Stimulated activated CD8-positive, alpha-beta memory T cell treated with anti-CD3 and anti-CD28 coated beads, Interleukin-4, amount 100 ng/mL, for 24 hours (primary cell): ENCODE measurements at places on chromosomes 5 and 9.

GRCh38 chr5:160457252-160457651, 35.6 kb downstream of the PTTG1 start:
- no peak for DNase-seq

DNA sequence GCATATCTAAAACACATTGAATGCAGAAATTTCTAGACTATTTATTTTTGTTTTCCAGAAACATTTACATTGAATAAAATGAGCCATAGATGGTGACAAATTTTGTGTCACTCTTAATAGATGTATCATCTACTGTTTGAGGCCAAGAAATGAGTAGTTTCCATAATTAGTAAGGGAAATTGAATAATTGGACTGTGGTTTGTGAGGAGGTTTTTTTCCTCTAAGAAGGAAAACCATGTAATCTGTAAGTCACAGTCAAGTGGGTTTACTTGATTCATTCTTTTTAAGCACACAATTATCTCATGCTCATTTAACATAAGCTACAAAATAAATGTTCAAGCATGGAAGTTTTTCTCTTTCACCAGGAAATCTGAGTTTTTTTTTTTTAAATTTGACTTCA, 876.4 kb downstream of the NR2F1-AS1 start:
- DNase-seq: no peak

GRCh38 chr5:82072138-82072537, 100.3 kb downstream of the ATG10 start:
- DNase-seq: no peak

DNA sequence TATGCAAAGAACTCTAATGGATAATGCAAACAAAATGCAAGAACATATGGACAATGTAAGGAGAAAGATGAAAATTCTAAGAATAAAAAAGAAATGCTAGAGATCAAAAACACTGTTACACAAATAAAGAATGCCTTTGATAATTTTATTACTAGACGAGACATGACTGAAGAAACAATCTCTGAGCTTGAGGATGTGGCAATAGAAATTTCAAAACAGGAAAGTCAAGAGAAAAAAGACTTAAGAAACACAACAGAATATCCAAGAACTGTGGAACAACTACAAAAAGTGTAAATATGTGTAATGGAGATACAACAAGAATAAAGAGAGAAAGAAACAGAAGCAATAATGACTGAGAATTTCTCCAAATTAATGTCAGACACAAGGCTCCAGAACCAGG, 140.5 kb upstream of the ACOT12 start:
- DNase-seq: no peak

DNA sequence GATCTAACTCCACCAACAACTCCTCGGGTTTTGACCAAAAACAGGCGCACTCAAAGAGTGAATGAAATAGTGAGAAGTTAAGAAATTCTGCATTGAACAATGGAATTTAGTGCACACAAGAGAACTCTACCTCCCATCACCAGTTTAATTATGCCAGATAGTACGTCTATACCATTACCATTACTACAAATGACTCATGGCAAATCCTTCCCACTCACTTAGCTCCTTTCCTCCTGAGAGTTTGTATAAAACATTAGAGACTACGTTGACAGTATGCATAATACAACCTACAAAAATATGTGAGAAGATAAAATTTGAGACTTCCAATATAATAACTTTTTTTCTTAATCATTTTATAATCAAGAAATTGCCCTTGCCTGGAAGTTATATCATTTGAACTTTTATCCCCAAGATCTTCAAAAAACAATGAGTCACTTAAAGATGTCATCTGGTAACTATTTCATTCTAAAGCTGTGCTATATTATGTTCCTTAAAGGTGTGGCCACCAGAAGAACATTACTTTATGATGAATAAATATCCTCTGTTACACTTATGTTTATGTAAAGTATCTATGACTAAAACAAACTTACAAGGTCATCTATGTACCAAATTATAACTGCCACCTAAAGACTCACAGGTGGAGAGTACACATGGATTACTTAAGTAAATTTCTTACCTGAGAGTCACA, 297.9 kb upstream of the PTGER4 start:
- no peak for DNase-seq

DNA sequence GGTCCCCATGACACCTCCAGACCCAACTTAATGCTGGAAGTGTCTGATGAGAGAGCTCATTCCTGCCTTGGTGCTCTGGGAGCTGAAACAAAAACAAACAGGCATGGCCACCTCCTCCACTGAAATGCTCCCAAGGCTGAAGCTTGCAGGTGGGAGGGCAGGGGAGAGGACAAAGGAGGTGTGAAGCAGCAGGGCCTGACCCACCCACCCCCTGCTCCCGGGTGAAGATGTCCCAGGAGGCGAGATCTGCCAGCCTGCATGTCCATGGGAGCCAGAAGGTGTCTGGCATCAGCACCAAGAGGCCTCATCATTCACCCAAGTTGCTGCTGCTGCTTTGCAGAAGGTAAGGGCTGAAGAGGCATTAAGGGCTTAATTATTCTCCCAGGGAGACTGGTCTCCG, 4.2 kb upstream of the CCIN start:
- no peak for DNase-seq

DNA sequence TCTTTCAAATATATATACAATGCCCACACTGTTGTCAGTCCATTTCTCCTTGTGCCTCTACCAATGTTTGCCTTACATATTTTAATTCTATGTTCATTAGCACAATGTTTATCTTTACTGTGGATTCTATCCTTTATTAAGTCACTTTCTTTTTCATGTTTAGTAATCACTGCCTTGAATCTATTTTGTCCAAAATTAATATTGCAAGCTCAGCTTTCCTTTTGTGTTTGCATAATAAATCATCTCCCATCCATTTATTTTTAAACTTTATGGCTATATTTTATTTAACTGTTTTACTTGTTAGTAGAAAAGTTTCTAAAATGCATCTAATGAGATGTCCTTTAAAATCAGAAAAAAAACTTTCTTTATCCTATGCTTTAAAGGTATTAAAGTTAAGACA, 126.8 kb upstream of the ACOT12 start:
- DNase-seq: no peak

DNA sequence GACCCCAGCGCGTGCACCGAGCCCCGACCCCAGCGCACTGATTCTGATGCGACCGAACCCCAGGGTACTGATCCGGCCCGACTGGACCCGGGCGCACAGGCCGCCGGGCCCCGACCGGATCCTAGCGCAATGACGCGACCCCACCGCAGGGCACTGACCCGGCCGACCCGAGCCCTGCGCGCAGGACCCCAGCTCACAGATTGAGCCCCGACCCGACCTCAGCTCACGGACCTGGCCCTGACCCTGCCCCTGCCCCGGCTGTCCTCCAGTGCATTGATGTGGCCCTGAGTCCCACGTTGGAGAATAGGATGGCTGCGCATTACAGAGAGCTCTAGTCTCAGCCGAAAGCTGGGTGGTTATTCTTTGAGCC, 438 bp downstream of the TRIP13 start:
- no peak for DNase-seq

DNA sequence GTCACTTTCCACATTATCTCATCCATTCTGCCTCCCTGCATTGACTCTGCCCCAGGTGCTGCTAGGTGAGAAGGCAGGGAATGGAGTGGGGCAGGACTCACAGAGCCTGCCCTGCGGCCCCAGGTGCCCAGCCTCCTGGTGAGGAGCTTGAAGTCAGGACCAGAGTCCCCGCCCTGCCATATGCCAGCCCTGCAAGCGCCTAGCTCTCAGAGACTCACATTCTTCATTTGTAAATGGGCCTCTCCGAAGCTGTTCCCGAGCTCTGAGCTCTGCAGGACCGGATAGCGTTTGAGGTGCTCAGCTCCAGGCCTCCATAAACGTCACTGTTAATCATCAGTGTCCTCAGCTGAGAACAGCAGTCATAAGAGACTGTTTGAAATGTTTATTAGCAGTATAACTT, 75.1 kb upstream of the STXBP1 start:
- no peak for DNase-seq

DNA sequence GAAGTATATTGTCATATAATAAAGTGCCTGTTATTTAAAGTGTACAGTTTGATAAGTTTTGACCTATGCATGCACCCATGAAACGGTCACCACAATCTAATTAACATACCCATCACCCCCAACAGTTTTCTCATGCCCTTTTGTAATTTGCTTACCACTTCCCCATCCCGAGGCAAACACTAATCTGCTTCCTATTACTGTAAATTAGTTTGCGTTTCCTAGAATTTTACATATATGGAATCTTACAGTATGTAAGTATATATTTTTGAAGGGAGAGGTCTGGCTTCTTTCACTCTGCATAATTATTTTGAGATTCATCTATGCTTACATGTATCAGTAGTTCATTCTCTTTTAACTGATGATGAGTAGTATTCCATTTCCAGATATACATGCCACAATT, 56.5 kb downstream of the AMBP start:
- DNase-seq: no peak

DNA sequence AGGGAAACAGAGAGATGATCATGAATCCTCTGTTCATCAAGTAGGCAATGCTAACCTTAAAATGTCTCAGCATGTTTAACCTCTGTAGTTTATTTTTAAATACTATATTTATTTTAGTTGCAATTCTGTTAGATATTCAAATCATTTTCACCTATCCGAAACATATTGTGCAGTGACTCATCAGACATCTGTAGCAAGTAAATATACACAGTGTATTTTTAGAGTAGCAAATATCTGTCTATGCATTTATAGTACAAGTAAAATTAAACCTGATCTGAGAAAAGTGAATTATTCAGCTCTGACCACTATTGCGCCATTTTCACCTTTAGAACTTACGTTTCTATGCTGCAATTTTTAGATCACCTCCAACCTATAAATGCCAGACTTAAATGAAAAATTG, 24.3 kb upstream of the TUSC1 start:
- no peak for DNase-seq

DNA sequence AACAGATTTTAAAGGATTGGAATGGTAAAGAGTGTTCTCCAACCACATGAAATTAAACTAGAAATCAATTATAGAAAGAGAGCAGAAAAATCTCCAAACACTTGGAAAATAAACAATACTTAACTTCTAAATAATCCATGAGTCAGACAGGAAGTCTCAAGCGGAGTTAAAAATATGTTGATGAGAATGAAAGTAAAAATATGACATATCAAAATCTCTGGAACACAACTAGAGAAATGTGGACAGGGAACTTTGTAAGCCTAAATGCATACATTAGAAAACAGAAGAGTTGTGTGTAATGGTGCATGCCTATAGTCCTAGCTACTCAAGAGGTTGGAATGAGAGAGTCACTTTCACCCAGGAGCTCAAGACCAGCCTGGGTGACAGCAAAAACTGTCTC, 47.9 kb upstream of the ZNF618 start:
- no peak for DNase-seq
